ENCODE measurements at places on chromosomes 2 and 18.

GRCh38 chr2:166365803-166366420 is 9.8 kb downstream of the SCN9A start:
- DNase-seq: peak; percentile 23

GRCh38 chr2:72887740-72888437 is 681 bp downstream of the SPR start:
- peak; percentile 95 for DNase-seq

GRCh38 chr2:146818122-146818521 is 1026.7 kb upstream of the ACVR2A start:
- DNase-seq: no peak

DNA sequence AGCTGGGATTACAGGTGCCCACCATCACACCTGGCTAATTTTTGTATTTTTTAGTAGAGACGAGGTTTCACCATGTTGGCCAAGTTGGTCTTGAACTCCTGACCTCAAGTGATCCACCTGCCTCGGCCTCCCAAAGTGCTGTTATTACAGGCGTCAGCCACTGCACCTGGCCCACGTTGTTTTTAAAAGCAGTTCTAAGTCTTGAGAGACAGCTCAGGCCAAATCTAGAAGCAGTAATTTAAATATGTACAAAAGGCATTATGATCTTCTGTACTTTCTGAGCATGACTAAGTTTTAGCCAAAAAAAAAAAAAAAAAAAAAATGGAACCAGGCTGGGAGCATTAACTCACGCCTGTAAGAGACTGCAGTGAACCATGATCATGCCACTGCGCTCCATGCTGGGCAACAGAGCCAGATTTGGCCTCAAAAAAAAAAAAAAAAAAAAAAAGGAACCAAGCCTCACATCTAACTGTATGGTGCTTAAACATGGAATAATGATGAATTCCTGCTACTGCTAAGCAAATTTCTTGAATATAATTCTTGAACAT is 4.0 kb downstream of the ABHD3 start:
- DNase-seq: no peak

GRCh38 chr2:109439390-109439786 is 174.4 kb downstream of the SEPTIN10 start:
- no peak for DNase-seq

- no peak for DNase-seq
These were observed 43.3 kb downstream of the AGAP1 start for GRCh38 chr2:235537186-235537585.

GRCh38 chr18:8303151-8303755 is 306.0 kb upstream of the RAB12 start:
- no peak for DNase-seq

DNA sequence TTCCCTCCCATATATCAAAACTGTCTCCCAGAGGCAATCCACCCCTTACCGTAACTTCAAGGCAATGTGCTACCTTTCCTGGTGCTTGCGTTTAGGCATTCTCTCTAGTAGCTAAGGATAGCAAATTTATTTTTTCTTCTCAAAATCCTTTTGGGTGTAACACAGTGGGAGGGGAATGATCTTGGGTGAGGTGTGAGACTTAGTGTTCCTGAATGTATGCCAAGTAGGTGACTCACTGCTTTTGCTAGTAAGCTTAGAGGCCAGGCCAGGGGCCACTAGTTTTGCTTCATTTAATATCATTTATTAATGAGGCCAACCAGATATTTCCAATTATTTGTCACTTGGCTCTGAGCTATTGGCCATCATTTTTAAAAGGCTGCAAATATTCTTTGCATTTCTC is 135.5 kb downstream of the NAPG start:
- peak; percentile 8 for DNase-seq

DNA sequence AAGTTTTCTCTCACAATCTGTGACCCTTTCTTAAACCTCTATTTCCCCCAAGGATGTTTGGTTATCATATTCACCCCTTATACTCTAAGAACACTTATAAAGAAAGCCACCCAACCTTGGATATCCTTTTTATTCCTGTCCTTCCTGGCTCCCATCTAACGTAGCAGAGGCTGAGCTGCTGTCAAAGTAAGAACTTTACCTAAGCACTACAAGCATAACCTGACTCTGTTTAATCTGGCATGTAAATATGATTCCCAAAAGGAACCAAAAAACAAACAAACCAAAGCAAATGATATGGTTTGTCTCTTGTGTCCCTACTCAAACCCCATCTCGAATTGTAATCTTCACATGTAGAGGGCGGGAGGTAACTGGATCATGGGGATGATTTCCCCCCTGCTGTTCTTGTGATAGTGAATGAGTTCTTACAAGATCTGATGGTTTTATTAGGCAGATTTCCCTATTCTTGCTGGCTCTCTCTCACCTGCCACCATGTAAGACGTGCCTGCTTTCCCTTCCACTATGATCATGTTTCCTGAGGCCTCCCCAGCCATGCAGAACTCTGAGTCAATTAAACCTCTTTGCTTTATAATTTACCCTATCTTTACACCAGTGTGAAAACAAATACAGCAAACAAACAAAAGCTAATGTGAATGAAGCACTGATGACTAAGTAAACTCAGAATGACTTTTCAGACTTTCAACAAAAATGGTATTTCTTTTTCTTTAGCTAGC is 72.7 kb upstream of the SPOPL start:
- DNase-seq: no peak

- DNase-seq: no peak
These were observed 156.9 kb downstream of the UBR3 start for GRCh38 chr2:169984145-169984544.

DNA sequence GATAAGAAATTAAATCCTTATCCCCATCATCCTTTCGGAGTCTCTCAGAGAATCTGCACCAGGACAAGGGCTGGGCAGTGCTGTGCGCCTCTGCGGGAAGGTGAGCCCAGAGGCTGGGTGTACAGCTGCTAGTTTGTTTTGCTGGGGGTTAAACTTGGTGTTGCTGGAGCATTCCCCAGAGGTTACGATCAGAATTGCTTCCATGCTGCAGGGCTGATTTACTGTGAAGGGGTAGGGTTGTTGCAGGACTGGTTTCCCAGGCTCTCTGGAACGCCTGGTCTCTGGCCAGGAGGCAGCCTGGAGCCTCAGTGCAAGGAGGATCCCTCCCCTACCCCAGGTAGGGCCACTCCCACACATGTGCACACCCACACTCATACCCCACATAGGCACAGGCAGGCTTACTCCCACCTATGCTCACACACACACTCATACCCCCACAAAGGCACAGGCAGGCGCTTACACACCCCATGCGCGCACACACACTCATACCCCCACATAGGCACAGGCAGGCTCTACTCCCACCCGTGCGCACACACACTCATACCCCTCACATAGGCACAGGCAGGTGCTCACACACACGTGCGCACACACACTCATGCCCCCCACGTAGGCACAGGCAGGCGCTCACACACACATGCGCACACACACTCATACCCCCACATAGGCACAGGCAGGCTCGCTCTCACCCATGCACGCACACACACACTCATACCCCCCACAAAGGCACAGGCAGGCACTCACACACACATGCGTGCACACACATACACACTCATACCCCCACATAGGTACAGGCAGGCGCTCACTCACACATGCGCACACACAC is 11.3 kb downstream of the CNNM4 start:
- DNase-seq: no peak

GRCh38 chr2:86383844-86384243 is 46.4 kb upstream of the REEP1 start:
- peak; percentile 44 for DNase-seq

DNA sequence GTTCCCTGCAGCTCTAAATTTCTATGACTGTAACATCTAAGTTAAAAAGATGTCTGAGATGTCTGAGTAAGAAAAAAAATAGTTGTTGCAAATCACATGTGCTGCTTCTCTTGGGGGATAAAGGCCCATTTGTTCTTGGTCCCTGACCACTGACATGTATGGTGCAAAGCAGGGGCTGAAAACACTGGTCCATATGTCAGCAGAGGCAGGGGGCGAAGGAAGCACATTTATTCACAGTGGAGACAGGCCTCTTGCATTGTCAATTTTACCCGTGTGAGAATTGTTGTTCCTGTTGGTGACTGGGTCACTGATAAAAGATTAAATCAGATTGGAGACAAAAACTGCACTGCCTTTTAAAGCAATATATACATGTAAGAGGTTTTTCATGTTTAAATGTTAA is 38.8 kb downstream of the PRKCE start:
- DNase-seq: no peak

Data from myocyte (in vitro differentiated cells).